ENCODE measurements at places on chromosomes 12 and 14.

DNA sequence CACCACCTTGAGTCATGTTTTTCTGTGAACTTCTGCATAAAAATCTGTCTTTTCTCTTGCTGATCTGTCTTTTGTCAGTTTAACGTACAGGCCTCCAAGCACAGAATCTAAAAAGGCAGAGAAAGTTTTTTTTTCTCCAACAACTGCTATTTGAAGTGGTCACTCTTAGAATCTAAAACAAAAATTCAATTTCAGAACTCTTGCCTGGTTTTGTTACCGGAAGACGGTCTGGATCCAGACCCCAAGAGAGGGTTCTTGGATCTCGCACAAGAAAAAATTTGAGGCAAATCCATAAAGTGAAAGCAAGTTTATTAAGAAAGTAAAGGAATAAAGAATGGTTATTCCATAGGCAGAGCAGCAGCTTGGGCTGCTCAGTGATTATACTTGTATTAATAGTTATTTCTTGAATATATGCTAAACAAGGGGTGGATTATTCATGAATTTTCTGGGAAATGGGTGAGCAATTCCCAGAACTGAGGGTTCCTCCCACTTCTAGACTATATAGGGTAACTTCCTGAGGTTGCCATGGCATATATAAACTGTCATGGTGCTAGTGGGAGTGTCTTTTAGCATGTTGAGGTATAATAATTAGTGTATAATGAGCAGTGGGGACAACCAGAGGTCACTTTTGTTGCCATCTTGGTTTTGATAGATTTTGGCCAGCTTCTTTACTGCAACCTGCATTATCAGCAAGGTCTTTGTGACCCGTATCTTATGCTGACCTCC is 150.0 kb upstream of the PLEKHA5 start:
- DNase-seq, result no peak

GRCh38 chr14:87013583-87013982 is 979.4 kb downstream of the GALC start:
- no peak for DNase-seq

DNA sequence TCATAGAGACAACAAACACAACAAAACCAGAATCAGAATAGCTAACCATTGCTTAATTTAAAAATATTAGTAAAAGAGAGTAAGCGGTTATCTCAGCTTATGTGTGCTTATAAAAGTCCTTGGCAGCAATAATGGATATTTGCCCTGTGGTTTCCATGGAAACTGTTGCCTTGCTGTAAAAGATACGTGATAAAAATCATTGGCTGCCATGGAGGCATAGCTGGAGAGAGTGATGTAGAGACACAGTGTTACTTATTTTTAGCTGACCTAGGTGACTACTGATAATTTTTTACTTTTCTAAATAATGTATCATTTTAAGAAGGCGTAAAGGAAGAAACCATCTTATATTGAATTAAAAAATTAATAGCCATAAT is 92.9 kb downstream of the ERC1 start:
- no peak for DNase-seq

GRCh38 chr12:112350593-112351592 is 31.3 kb downstream of the HECTD4 start:
- DNase-seq, result peak; percentile 26

- DNase-seq, result no peak
Measured at GRCh38 chr14:91830777-91831176, 36.6 kb downstream of the TC2N start.

DNA sequence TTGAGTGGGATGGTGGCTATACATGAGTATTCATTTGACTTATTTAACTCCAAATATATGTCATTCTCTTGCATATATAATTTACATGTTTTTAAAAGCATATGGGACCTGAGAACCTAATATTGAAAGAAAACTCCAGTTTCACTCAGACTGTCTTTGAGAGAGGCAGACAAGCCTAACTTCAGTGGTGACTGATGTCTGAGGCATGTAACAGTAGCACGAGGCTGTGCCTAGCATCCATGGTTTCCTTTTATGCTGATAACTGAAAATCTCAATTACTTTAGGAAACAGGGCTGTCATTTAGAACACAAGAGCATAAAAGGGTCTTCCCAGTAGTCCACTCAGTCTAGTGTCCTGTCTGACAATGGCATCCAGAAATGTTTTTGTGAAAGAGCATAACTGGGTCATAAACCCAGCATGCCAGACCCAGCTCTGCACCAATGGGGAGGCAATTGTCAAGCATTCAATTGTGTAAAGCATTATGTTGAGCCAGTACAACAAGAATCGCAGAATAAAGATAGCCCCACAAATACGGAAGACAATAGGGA is 24.3 kb downstream of the MAPK1IP1L start:
- DNase-seq, result no peak

DNA sequence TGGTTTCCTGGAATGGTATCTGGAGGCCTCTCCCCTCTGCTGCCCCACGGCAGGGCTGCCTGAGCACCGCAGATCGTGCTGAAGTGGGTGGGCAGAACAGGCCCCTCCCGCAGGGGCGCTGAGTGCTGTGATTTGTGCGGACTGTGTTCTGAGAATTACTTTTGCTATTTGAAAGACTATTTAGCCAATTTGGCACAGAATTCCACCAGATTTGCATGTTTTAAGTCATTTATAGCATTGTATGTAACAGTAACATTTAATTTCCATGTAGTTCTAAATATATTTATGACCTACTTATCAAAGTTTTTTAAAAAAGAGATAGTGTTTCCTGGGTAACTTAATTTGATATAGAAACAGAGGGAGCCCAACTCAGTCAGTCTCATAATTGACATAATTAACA is 55.3 kb downstream of the TNFAIP2 start:
- no peak for DNase-seq

DNA sequence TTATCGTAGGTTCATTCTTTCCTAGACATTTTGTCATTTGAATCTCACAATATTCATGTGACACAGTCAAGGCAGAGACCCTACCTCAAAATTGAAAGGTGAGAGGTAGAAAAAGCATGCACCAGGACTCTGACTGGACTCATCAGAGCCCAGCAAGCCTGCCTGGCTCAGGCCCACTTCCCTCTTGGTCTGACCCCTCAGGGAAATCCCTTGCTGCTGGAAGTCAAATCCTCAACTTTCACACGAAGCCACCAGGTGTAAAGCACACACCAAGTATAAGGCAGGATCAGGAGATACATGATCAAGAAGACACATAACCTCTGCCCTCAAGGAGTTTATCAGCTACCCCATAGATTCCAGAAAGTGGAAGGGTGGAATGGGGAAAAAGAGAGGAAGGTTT is 18.8 kb downstream of the NIN start:
- DNase-seq, result no peak

DNA sequence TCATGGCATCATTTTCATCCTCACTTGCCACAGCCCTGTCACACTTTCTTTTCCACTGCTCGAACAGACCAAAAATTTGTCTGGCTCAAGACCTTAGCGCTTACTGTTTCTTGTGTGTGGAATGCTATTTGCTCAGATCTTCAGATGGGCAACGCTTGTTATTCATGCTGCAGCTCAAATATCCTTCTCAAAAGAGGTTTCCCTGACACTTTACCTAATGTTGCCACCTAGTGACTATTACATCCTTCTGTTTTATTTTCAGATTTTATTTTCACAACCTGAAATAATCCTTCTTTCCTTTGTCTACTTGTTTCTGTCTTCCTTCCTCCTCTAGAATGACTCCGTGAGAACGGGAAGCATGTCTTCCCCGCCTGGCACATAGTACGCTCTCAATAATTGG is 5.6 kb downstream of the FBXO33 start:
- DNase-seq, result peak; percentile 50

DNA sequence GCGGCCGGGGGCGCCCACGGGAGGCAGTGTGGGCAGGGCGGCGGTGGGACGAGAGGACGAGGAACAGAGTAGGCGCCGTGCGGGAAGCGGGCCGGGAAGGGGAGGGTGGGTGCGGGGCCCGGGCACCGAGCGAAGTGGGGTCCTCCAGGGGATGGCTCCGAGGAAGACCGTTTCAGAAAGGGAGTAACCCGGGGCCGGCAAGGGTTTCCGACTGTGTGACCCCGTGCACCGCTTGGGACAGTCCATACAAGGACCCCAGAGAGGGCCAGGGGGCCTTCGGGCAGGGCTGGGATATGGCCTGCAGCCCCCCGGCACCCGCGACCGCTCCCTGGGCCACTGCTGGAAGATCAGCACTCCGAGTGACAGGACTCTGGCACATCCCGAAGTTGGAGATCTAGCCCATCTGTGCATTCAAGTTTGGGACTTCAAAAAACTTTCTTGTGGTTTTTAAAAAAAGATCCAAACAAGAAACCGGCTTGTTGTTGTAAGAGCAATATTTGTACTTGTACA is 448 bp downstream of the TSPAN9 start:
- DNase-seq, result no peak

GRCh38 chr14:77822307-77822706 is 22.4 kb downstream of the ADCK1 start:
- DNase-seq, result no peak
